ENCODE measurements at places on chromosomes 12 and 14.

DNA sequence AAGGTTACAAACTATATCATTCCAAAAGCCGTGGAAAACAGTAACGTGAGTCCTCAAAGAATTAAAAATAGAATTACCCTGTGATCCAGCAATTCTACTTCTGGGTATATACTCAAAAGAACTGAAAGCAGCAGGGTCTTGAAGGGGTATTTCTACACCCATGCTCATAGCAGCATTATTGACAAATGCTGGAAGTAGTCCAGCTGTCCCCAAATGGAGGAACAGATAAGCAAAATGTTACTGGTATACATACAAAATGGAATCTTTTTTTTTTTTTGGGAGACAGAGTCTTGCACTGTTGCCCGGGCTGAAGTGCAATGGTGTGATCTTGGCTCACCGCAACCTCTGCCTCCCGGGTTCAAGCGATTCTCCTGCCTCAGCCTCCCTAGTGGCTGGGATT is 32.9 kb downstream of the ADIPOR2 start:
- DNase-seq, result no peak

- DNase-seq, result no peak
These were observed 299.2 kb downstream of the RPS29 start for GRCh38 chr14:49287004-49287403.

DNA sequence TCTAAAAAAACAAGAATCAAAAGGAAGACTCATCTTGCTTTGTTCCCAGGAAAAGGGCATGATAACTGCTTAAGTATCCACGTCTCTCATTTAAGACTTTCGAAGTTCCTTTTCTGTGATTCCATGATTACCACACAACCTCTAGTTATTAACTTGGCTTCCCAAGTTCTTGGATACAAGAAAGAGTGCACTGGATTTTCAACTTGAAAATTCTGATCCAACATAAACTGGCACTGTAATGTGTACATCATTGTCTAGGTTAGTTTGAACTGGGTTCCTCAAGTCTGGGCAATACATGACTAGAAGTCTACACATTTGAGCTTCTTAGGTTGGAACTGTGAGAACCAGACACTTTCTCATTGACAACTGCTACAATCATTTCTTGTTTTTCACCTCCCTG is 1.6 kb downstream of the KLHL28 start:
- no peak for DNase-seq

- DNase-seq, result no peak
These were observed 14.5 kb upstream of the PSMD9 start for GRCh38 chr12:121874071-121874470.

DNA sequence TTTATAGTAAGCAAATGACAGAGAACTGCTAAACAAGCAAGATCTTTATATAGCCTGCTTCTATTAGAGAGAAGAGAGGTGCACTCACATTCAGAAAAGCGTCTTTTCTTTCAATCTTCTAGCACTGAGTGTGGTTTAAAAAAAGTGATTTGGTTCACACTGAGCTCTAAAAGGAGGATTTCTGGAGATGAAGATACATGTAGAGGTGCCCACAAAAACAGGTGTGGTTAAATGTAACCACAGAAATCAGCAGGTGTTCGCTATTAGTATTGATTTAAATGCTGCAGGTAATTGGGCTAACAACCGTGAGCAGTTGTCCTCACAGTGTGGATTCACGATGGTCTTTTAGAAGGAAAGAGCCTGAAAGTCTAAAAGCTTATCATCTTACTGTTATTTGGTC is 10.7 kb downstream of the PKP2 start:
- no peak for DNase-seq

- DNase-seq, result no peak
These were observed 15.0 kb upstream of the PPP1R13B start for GRCh38 chr14:103862393-103862782.

GRCh38 chr12:10033783-10034545 is 3.5 kb downstream of the CLEC9A start:
- DNase-seq, result no peak

DNA sequence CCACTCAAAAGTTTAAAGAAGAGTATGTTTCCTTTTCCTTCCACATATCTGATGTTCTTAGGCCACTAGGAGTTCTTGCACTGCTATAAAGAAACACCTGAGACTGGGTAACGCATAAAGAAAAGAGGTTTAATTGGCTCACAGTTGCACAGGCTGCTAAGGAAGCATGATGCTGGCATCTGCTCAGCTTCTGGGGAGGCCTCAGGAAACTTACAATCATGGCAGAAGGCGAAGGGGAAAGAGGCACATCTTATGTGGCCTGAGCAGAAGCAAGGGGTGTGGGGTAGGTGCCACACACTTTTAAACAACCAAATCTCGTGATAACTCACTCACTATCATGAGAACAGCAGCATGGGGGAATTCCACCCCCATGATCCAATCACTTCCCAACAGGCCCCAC is 7.7 kb upstream of the CRADD start:
- no peak for DNase-seq

DNA sequence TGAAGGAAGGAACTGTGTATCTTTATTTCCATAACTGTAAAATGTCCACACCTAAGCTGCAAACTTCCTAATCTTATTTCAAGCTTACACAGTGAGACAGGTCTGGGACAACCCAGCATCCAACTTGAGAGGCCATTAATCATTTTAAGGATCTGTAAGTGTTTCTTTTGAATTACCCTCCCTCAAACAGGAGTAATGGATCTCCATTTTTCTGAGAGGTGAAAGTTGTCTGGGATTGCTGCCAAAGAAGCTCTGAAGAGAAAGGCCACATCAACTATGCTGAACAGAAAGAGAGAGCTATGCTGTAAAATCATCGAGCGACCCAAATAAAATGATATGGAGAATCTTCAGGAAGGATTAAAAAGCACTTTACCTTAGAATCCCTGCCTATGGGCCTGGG is 131.7 kb upstream of the CPNE8 start:
- DNase-seq, result no peak

All from GOT3 (cell line).